ENCODE measurements at places on chromosomes 4 and X.

DNA sequence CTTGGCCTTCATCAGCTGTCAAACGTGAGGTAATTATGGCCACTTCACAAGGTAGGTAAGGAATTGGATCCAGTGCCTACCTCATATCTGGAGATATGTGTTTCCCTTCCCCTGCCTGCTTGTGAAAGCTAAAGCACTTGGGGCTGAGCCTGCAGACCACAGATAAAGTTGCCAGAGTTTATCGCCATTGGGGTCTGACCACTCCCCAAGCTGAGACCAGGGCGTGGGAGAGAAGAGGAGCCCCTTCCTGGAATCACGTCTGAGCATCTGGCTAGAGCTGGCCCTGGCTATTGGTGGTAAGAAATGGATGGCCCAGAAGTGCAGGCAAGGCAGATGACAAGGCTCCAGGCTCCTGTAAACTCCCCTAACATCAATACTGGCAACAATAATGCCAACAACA lies 2.7 kb downstream of the ALAS2 start:
- DNase-seq, result no peak

GRCh38 chrX:41761702-41762101 lies 37.7 kb downstream of the GPR82 start:
- no peak for DNase-seq

DNA sequence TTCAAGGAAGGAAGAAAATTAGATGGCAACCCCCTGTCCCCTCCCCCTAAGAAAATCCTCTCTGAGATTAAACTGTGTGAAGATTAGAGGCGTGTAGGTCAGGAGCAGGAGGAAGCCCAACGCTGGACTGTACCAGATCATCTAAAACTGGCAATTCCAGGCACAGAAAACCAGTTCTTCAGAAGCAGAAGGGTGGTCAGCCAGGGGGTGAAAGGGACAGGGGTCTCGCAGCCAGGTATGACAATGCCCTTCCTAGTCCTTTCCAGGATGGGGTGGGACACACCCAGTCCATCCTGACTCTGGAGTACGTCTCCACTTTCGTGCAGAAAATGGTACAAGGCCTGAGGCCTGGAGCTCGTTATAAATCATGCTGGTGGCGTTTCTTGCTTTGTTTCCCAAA lies 3.3 kb upstream of the RHOH start:
- DNase-seq, result no peak

DNA sequence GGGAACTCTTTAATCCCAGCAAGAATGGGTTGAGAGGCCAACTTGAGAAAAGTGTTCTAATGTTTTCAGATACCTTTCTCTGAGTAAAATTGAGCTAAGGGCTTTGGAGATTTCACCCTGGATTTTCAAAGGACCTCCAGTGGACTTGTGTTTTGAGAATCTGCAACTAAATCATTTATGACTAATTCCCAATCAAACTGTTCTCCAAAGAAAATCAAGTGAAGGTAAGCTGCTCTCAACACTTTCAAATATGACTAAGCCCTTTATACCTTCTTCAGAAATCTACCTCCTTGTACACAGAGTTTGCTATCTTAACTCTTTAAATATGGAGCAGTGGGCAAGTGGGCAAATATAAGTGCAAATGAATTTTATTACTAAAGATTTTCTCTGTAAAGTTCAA lies 392.9 kb downstream of the PDGFC start:
- no peak for DNase-seq

DNA sequence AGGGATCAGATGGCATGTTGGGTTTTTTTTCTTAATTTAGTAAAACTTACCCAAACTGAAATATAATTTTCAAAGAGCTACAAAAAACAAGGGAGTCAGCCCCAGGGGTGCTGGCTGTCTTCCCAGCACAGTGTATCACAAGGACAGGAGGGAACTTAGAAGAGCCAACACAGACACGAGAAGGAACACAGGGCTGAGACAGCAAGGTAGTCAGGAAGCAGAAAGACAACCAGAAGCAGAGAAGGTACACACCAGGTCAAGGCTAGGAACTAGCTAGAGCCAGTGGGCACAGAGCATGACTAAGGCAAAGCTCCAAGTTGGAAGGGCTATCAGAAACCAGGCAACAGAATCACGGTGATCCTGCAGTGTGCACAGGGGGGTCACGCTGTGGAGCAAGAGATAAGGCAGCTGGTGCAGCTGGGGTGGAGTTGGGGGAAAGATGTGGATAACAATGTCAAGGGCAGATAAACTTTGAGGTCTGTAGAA lies 168.7 kb downstream of the NR3C2 start:
- DNase-seq, result no peak

- DNase-seq, result no peak
Measured at GRCh38 chrX:155679715-155680114, 67.0 kb upstream of the TMLHE start.

DNA sequence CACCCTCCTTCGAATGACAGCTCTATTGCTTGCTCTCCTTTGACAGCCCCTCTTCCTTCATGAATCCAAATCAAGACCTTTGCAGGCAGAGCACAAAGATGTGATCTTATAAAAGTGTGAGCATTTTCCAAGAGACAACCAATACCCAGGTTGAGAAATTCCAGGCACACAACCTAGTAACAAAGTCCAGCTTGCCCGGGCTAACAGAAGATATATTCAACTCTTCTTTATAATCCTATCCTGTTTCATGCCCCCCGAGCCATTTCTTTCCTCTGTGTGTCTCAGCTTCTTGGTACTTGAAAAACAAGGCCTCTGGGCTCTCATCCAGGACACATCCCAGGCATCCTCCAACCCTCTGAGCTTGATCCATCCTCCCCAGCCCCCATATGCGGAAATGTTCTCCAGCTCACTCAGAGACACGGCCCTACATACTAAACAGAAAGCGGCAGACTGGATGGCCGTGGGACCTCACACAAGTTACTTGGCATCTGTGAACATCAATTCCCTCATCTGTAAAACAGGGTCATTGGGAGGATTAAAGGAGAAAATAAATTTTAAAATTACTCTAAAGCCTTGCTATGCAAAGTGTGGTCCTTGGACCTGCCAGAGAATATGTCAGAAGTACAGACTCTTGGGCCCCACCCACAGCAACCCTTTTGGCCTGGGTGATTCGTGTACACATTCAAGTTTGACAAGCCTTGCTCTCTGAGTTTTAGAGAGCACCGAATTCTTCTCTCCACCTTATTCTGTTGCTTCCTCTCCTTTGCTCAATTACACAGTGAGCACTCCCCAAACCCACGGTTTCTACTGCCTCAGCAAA lies 627.0 kb downstream of the BCOR start:
- no peak for DNase-seq

DNA sequence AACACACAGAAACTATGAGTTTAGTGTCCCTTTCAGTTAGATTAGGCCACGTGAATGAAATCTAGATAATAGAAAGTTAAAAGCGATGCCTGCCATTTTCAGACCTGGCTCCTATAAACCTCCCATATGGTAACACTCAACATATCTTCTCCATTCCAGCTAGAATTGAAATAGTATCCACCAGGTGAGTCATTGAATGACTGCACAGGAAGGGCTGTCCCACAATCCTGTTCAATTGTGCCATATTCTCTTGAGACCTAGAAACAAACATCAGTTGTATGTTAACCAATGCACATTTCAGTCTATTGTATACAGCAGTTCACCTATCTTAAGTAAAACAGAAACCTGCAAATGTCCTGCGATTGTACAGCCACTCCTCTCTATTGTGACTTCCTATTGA lies 659.3 kb upstream of the SLIT2 start:
- no peak for DNase-seq

DNA sequence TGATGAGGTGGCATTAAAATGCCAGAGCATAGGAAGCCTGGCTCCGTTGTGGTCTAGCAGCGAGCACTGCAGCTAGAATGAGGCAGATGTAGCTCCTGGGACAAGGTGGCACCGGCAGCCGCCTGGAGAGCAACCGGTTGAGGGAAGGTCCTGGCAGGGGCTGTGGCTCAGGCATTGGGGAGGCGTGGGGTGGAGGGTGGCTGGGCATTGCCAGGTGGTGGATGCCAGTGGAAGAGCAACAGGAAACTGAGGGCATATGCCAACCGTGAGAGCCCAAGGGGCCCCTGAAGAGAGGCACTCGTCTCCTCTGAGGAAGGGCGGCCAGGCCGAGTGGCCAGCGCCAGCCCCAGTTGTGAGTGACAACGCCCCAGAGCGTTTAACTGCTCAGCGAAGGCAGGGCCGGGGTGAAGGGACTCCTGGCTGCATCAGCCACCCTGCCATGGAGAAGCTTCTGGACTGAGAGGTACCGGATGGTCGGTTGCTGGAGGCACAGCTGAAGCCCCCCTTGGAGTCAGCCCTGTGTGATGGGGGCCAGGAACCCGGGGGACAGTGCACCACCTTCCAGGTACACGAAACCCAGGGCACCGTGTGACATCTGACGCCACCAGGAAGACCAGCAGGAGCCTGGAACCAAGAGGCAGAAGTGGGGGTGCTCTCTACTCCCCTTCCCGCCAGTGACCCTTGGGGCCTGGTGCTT lies 13.2 kb upstream of the PDE6B start:
- DNase-seq, result no peak

GRCh38 chr4:48752726-48753125 lies 27.4 kb downstream of the FRYL start:
- no peak for DNase-seq
